IPS DF 19.7 (cell line): ENCODE measurements at places on chromosomes 6 and 20.

GRCh38 chr6:49543087-49543858, 7.2 kb upstream of the C6orf141 start:
- DNase-seq, result no peak

DNA sequence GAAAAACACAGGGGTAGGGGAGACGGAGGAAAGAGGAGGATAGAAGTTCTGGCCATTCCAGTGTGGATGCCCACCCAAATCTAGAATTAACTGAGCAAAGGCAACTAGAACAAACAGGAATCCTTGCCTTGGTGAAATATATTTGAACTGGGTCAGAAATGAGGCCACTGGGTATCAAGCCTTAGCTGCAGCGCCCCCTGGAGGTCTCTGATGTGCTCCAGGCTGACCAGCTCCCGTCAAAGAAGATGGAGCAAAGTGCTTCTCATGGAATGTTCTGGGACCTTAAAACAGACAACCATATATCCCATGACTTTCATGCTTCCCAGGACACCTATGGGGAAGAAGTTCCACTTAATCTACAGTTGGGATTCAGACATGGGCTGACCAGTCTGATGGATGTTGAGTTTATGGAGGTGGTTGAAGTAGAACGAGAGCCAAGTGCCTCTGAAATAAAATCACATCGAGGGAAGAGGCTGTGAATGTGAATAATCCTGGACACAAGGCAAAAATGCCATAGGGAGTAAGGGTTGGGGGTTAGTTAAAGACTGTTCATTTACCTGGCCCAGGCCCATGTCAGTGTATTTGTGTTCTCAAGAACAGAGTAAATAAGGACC, 50.4 kb downstream of the HLA-DPB1 start:
- DNase-seq, result no peak

- no peak for DNase-seq
These were observed 163.6 kb upstream of the PREP start for GRCh38 chr6:105566503-105566902.

DNA sequence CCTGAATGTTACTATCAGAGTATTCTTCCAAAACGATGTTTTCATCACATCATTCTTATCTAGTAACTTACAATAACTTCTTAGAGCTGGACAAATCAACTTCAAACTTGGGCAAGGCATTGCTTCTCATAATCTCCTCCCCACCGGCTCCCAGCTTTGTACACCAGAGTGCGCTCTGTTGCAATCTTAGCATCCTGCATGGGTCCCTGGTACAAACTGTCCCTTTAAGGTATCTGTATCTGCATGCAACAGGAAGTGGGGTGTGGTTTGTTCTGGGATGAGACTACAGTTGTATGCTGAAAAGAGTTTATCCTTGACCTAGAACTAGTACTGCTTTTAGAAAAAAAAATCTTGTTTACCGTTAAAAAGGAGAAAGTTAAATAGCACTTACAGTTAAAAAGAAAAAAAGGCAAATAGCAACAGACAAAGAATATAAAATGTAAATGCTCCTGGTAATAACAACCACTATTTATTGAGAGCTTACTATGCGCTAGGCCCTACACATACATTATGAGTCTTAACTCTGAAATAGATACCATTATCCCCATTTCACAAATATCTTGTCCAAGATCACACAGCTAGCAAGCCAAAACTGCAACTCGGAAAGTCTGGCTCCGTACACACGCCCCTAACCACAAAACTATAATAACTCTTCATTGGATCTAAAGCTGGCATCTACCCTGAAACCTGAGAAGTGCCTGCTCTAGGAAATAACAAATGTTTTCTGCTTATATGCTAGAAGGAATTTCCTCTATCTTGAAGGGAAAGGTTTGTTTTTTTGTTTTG, 9.8 kb upstream of the HECA start:
- no peak for DNase-seq

GRCh38 chr20:35607003-35607735, 8.5 kb upstream of the SPAG4 start:
- no peak for DNase-seq

GRCh38 chr6:3560211-3560610, 103.4 kb upstream of the SLC22A23 start:
- no peak for DNase-seq

- no peak for DNase-seq
These were observed 21.9 kb upstream of the RREB1 start for GRCh38 chr6:7085911-7086310.

GRCh38 chr6:126625019-126625418, 285.1 kb downstream of the CENPW start:
- DNase-seq, result no peak

DNA sequence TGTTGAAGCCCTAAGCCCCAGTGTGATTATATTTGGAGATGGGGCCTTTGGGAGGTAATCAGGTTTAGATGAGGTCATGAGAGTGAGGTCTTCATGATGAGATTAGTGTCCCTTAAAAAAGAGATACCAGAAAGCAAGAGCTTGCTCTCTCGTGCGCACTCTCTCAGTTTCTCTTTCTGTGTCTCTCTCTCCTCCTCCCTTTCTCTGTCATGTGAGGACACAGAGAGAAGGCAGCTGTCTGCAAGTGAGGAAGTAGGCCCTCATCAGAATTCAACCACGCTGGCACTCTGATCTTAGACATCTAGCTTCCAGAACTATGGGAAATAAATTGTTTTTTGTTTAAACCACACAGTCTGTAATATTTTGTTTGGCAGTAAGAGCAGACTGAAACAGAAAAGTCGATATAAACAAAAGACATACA, 180.5 kb downstream of the IBTK start:
- no peak for DNase-seq

DNA sequence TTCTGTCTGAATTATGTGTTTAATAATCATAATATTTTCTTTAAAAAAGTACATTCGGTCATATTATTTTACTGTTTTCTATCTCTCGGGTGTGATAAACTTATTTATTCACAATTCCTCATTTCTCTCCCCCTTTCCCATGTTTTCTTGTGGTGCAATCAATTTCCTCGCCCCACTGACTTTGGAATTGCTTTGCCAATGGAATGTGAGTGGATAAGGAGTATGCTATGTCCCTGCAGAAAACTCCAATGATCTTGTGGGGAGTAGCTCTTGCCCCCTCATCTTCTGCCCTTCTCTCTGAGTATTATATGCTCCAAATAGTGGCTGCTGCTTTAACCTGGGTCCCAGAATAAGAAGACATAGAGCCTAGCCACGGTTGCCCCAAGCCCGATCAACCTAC, 64.1 kb downstream of the HMGN3 start:
- DNase-seq, result no peak

DNA sequence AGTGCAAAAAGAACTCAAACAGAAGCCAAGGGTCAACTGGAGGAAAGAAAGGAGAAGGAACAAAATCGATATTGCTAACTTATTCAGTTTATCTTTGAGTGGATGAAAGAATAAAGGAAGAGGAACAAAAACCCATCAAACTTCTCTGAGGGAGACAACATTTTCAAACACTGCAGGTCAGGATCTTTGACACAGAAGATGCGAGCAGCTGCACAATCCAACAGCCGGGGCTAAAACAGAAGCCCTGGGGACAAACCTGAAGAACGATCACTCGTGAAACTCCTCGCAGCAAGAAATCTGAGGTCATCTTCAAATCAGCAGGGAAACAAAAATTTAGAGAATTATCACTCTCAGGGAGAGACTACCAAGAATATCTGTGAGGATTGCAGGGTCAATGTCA, 14.2 kb downstream of the SLC23A2 start:
- DNase-seq, result no peak

DNA sequence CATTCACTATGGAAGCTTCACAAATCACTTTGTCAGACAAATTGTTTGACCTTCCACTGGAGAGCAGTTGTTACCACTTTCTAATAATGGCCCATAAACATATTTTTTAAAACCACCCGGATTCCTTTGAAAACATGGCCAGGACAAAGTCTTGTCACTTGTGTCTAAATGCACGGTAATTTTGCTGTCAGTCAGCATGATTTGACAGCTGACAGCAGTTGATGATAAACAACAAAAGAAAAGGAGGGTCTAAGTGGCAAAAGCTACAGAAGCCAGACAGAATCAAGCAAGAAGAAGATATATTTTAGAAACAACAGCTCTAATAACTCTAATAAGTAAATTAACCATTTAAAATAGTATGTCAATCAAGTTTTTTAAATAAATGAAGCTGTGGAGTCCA, 27.7 kb upstream of the CARMIL1 start:
- no peak for DNase-seq

- no peak for DNase-seq
These were observed 1.6 kb upstream of the UCKL1 start for GRCh38 chr20:63957690-63958441.

DNA sequence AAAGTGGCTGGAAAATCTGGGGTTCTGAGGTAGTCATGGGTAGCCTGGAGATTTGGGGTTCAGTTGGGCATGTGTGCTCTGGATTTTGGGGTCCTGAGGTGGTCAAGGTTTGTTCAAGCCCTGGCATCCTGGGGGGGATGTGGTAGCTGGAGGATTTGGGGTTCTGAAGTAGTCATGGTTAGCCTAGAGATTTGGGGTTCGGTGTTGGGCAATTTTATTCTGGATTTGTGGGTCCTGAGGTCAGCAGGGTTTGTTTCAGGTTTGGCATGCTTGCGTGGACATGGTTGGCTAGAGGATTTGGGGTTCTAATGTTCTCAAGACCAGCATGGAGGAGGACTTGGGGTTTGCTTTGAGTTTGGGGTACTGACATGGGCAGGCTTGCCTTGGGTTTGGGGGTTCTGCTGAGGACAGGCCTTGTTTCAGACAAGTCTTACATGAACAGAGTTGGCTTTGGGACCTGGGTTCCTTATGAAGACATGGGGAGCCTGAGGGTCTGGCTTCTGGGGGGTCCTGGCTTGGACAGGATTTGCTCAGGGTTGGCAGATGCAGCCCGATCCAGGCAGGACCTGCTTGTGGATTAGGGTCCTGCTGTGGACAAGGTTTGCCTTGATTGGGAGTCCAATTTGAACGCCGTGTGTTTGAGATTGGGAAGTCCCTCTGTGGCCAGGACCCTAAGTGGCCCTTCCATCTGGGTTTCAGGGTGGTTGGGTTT, 906 bp downstream of the ANKRD60 start:
- no peak for DNase-seq

- no peak for DNase-seq
These were observed 7.4 kb upstream of the COX4I2 start for GRCh38 chr20:31630187-31630790.

DNA sequence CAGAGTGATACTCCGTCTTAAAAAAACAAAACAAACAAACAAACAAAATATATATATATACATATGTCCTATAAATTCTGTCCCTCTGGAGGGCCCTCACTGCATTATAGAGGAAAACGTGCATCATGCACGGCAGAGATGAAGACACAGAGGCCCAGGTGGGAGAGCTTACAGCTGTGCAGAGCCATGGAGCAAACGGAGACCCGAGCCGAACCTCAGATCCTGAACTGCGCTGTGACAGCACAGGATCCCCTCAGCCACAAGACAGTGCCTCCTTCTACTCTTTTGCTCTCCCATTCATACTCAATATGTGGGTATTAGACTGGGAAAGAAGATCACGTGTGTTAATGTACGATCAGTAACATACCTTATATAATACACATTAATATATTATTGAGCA, 81.6 kb downstream of the ZNF217 start:
- DNase-seq, result no peak

DNA sequence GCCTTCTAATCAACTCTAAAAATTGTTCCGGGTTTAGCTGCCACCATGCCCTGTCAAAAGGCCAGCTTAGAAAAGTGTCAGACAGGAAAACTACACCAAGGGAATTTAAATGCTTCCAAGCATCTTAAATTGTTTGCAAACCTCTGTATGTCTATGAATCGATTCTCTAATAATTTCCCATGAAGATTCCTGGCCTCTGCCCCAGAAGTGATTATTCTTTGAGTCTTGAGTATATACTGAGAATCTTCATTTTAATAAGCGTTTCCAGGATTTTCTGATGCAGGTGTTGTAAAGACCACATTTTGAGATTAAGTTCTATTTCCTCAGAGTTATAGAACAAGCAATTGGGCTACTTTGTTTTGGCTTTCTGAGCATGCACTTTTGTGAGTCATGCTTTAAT, 471.8 kb upstream of the JAG1 start:
- DNase-seq, result no peak

GRCh38 chr6:56849896-56850295, 105.0 kb upstream of the BEND6 start:
- no peak for DNase-seq

- DNase-seq, result no peak
These were observed 63.5 kb downstream of the THBS2 start for GRCh38 chr6:169190144-169190584.

DNA sequence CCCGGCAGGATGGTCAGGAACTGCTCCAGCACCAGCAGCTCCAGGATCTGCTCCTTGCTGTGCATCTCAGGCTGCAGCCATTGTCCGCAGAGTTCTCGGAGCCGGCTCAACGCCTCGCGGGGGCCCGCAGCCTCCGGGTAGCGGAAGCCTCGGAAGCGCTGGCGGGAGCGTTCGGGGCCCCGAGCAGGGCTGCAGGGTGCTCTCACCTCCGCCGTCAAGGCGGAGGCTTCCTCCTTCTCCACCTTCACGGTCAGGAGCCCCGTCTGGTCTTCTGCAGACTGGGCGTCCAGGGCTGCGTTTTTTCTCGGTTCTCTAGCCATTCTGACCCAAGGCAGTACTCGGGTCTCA, 434 bp downstream of the ZKSCAN4 start:
- no peak for DNase-seq

DNA sequence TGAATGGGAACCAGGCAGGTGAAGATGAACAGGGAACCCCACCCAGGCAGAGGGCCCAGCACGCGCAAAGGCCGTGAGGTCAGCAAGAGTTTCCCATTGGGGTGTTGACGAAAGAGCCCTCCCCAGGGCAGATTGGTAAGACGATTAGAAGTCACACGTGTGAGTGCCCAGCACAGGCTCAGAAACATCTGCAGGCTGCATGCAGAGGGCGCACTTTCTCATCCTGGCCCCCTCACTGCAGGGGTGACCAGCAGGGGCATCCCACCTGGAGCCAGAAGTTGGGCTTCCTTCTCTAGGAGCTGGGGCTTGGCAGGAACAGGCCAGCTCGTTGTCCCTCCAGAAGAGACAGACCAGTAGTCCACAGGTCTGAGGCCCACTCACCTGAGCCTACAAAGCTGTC, 38.4 kb downstream of the VSTM2L start:
- no peak for DNase-seq

DNA sequence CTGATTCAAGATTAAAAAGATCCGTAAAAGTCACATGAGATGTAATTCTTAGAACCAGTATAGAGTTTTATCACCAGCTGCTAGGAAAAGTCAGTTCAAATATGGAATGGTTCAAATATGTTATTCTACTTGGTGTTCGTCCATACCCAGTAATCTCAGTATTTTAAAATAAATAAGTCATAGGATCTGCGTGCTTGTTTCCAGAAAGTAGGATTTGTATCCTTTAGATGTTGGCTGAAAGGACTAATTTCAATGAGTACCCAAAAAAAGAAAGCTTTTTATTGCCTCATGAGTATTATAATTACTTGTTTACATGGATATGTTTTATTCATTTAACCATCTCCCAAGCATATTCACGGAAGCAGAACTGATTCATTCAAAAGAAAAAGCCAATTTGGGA, 12.2 kb downstream of the TPD52L1 start:
- DNase-seq, result no peak

- DNase-seq, result no peak
These were observed 44.8 kb downstream of the RIPOR3 start for GRCh38 chr20:50646483-50646996.
